ENCODE measurements at places on chromosomes 11 and 22. TPM values are rescaled to one million over a fixed set of nuclear protein-coding genes. Genes with fewer than 3 reads are reported as not detected.

DNA sequence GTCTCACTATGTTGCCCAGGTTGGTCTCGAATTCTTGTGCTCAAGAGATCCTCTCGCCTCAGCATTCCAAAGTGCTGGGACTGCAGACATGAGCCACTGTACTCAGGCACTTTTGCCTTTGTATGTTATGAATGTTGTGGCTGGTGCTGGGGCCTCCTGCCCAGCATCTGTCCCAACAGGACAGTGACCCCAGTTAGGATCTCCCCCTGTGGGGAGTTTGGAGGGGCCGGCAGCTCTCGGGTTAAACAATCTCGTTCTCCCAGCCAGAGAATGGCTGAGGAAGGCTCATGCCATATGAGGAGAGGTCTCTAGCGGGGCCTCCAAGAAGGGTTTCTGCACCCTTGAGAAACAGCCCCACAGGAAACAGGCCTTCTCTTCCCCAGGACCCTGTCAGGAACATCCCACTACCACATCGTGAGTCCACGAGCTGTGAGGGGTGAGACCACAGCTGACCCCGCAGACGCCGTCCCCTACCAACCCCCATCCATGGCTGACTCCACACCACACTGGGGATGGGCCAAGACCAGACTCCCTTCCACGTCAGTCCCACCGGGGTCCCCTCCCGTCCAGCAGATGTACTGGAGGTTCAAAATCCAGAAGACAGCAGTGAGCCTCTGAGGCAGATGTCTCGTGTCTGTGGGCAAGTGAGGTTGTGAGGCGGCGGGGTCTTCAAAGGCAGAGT lies 54.1 kb downstream of the SHANK2 start:
- DNase-seq: no peak

DNA sequence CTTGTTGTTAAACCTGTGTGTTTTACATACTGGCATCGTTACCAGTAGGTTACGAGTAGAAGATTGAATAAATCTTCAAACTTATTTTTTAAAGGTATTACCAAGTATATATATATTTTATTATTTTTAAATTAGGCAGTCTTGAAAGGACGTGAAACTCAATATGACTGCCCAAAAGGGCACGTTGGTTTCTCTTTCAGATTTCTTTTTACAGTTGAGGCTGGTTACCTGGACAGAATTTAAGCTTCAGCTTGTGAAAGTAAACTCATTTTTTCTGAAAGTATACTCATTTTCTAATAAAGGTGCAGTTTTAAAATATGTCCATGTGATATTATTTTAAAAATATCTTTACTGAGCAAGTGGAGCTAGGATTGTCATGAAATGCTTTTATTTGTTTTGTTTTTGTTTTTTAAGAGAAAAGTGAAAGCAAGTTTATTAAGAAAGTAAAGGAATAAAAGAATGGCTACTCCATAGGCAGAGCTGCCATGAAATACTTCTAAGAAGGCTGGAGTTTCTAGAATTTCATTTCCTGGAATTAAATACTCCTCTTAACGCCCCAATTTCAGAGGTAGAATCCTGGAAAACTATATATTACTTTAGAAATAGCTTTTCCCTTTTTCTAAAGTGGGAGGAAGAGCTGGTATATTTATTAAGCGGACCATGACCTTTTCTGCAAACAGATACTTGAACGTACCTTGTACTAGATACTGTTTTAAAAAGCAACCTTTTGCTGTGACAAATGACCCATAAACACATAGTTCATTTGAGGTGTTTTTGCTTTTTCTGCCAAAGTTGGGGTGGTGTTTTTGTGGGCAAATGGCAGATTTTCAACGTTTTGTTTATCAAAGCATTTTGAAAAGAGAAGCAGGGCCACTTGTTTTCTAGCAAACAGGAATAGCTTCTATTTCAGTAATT lies 1.9 kb downstream of the FBXO7 start:
- no peak for DNase-seq

- DNase-seq: no peak
These were observed 6.5 kb upstream of the MYRF start for GRCh38 chr11:61745781-61746441.

DNA sequence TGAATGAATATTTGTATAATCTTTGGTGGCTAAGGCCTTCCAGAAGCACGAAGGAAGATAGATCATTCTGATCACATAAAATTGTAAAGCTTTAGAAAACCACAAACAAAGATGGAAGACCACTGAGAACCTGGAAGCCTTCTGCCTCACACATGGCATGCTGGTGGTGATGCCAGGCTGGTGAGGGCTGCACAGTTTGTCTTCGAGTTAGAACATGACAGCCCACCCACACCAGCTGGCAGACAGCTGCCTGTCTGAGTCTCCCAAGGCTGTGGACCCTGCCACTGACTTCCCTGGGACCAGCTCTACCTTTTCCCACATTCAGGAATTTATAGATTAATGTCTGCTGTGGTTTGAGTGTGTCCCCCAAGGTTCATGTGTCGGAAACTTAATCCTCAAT lies 48.8 kb upstream of the B3GAT1 start:
- DNase-seq: no peak

- DNase-seq: no peak
These were observed 946.0 kb downstream of the FAM181B start for GRCh38 chr11:81787584-81788049.

DNA sequence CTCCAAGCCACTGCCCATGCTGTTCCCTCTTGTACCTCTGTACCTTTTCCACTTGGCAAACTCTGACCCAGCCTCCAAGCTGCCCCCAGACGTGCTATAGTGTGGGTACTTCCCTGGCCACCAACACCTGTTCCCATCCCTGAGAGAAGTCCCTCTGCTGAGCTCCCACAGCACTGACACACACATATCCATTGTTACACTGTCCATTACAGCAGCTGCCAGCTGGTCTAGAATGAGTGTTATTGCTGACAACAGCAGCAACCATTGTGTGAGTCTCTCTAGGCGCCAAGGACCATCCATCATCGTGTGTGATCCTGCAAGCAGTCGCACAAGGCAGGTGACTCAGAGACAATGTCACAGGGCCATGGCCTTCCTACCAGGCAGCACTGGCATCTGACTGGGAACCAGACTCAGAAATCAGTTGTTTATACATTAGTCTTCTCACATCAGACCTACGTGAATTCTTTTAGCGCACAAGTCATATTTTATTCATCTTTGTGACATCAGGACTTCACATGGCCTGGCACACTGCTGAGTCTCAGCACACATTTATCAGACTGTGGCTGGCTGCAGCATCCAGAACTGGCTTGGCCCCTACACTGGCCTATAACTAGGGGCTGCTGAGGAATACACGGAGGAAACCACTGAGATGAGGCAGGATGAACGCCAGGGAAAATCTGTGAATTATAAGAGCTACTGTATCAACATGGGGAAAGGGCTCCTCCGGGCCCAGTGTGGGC lies 56.4 kb downstream of the SGSM3 start:
- DNase-seq: no peak

- no peak for DNase-seq
These were observed 5.2 kb downstream of the IRAG1 start for GRCh38 chr11:10688401-10688800.

Gene FZD4
- 45.5 TPM for total RNA-seq

Gene P2RY2
- 12.0 TPM for total RNA-seq

Gene KCNJ1
- not detected for total RNA-seq
